ENCODE measurements at places on chromosomes 11 and 22.

DNA sequence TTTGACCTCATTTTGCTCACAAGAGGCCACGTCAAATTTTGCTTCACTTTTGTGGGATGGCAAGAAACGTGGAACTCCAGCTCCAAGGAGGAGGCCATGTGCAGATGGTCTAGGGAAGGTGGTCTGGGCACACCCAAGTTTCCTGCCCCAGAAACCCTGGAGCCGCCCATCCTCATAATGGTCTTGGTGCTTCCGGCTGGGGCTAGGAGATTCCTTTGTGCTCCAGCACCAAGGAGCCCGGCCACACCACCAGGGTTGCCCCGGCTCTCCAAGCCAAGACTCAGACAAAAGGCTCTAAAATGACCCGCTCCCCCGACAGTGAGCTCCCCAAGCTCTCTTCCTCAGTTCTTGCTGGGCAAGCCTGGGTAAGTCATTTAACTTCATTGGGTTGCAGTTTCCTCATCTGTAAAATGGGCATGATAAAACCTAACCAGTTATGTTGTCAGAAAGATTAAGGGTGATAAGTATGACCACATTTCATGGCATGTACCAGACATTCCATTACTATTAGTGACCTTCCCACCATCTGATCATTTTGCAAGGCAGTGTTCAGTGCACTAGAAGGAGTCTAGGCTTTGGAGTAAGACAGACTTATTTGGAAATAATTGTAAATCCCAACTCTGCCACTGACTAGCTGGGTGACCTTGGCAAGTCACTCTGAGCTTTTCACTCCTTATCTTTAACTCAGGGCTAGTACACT, 23.3 kb downstream of the DKK3 start:
- DNase-seq, result no peak

- DNase-seq, result no peak
Measured at GRCh38 chr11:113189909-113190667, 124.3 kb upstream of the TTC12 start.

DNA sequence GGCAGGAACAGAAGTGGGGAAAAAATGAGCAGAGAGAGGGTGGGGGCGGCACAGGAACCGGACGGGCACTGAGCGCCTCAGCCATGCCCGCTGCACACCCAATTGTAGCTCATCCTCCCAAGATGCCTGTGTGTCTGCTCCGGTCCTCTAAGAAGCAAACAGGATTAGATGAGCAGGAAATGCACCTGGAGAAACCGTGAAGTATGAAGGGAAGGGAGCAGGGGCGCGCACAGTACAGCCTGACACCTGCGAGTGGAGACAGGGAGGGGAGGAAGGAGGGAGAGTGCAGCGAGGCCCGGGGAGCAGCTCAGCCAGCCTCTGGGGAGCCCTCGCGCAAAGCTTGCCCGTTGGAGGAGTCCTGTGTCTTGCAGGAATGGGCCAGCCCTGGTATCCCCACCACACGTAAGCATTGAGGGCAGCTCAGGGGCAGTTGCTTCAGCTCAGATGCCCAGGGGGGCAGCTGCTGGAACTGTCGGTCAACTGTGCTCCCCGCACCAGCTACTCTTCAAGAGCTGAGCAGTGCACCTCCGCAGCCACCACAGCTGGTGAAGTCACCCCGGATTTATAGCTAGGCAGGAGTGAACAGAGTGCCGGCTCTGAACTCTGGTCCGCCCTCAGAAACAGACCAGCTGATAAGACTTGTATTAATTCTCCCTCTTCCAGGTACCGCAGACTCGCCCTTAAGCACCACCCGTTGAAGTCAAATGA, 7.0 kb downstream of the DNAJB13 start:
- no peak for DNase-seq

DNA sequence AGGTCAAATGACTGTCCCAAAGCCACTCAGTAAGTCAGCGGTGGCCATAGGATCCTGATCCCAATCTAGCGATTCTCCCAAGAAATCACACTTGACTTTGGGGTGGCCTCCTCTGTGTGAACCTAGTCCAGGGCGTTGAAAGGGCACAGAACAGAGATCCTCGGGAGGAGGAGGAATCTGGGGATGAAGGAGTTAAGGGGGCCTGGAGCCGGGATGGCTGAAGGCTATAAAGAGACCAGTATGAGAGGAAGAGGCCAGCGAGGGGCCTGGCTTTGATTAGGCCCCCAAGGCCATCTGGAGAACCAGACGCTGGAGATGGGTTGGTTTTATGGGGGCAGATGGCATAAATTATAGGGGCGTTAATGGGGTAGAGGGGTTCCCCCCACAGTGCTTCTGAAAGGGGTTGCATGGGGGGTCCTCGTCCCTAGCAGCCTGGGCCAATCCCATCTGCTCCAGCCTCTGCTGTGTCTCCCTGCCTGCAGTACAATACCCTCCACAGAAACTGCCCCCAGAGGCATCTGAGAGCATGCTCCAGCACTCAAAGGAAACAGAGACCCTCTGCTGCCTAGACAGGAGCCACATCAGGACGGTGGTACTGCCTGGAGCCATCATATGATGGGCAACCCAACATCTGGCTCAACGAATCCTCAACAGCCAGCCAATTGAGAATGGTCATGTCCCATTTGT, 35.2 kb upstream of the TRIM29 start:
- DNase-seq, result no peak

- no peak for DNase-seq
Measured at GRCh38 chr22:31176923-31177322, 16.9 kb downstream of the RNF185 start.

DNA sequence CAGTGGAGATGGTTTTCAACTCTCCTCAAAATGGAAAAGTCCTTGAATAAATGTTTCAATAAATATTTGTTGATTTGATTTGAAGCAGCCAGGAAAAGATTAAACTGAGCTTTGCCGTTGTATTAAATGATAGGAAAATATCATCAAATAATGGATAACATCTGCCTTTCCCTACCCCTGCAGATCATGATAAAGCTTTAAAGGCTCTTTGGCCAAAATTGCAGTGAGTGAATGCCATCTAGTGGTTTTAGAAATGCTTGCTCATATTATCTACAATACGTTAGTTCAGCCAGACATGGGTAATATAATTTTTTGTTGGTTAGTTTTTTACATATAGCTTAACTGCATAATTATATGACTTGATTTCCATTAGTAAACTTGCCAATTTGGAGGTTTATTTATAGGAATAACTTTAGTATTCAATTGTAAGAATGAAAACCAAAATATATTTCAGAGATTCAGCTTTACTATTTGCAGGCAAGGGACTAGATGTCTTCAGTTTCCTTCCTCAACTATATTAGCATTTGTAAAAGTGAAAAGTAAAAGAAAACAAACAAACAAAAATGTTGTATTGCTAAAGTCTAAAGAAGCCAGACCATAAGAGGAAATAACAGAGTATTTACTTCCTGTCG, 159.2 kb downstream of the MSANTD4 start:
- no peak for DNase-seq

GRCh38 chr11:76783896-76784813, 999 bp downstream of the TSKU start:
- no peak for DNase-seq

DNA sequence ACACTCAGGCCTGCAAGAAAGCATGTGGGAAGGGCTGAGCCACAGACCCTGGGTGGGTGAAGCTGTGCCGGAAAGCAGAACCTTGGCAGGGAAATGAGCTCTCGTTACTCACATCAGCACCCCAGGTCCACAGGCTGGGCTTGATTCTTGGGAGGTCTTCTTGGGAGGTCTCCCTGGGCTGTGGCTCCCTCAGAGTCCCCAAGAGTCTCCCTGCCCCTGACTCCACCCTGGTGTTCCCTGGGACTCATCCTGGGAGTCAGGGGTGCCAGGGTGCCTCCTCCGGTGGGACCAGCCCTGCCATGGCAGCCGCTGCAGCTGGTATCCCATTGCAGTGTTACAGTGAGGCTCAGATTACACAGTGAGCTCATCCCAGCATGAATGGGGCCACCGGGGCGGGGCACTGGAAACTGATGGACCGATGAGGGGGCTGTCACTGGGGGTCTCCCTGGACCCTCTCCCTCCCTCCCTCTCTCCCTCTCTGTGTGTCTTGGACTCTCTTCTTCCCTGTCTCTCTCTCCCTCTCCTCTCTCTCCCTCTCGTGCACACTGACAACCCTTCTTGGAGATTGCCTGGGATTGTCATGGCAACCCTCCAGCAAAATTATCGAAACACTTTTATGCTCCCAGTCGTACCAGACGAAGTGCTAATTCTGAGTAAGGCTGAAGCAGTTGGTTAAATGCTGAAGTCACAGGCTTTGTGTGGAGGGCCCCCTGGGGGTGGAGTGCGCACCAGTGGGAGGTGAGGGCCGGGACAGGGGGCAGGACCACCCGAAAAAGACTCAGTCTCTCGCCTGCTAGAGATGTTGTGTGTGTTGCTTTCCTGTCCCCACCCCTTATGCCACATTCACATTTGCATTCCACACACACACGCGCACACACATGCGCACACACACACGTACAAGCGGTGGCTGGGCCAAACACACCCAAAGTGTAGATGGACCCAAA, 8.6 kb upstream of the C11orf96 start:
- no peak for DNase-seq

DNA sequence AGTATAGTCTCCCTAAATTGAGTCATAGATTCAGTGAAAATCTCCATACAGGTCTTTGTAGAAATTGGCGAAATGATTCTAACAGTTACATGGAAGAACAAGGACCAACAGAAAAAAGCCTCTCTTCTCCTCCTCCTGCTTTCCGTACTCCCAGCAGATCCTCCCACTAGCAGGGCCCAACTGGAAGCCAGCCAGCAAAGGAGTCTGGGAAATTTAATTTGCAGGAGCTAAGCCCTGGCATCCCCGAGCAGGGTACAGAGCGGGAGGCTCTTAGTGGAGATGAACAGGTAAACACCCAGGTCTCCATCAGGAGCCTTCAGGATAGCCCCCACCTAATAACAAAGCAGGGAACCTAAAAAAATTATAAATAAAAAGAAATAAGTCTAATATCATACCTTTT, 1473.8 kb downstream of the TBC1D22A start:
- no peak for DNase-seq

GRCh38 chr11:110069158-110069737, 23.9 kb upstream of the ZC3H12C start:
- no peak for DNase-seq

DNA sequence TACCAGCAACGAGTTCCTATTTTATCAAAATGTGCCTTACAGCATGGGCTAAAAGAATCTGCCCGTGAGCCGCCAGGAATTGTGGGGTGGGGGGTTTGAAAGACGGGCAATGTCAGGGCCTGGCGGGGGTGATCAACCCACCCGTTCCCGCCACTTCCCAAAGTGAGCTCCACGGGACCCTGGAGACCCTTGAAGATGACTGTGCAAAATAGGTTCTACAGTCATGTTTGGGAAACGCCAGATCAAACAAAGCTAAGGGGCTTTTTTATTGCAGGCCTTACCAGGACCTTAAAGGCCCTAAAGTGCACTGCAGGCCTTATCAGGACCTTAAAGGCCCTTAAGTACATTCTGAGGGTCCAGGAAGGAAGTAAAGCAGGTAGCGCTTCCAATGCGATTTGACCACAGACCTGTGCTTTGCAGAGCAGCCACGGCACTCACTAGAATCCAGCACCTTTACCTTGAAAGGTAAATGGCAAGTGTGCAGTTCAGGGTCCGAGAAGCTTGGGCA, 404.1 kb downstream of the SHANK2 start:
- DNase-seq, result no peak

DNA sequence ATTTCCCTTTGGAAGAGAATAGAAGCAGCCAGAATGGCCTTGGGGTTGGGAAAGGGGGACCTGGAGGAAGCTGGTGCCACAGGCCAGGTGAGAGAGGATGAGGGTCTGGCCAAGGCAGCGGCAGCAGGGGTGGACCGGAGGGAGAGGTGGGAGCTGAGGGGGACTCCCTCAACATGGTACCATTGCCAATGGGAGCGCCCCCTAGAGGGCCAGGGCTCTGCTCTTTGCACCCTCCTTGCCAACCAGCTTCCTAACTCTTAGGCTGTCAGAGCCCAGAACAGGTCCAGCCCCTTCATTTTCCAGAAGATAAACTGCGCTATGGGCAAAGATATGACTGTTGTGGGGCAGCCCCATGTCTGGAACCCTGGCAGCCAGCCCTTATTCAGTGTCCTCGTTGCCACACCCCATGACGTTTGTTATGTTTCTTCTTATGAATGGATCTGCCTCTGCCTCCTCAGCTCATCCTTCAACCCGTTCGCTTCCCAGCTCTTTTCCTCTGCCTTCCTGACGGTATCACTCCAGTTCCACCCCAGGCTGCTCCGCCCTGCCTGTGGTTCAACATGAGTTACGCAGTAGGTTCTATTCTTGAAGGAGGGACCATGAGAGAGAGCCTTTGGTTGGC, 185.2 kb downstream of the GRIK4 start:
- no peak for DNase-seq

DNA sequence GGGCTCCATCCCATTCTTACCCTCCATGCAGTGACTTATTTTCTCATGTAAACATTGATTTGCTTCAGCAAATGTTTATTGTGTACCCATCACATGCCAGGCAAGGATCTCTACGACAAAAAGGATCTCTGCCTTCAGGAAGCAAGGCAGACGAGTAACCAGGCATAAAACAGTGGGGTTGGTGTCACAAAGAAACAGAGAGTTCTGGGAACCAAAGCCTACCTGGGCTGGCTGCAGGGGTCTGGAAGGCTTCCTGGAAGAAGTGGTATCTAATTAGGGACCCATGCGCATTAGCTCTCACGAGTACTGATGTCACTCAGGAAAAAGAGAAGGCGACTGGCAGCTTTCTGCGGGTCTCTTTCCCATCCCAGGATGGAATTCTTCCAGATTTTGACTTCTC, 44.5 kb downstream of the KIAA1671 start:
- no peak for DNase-seq

GRCh38 chr11:17129003-17129402, 51.5 kb upstream of the RPS13 start:
- no peak for DNase-seq

DNA sequence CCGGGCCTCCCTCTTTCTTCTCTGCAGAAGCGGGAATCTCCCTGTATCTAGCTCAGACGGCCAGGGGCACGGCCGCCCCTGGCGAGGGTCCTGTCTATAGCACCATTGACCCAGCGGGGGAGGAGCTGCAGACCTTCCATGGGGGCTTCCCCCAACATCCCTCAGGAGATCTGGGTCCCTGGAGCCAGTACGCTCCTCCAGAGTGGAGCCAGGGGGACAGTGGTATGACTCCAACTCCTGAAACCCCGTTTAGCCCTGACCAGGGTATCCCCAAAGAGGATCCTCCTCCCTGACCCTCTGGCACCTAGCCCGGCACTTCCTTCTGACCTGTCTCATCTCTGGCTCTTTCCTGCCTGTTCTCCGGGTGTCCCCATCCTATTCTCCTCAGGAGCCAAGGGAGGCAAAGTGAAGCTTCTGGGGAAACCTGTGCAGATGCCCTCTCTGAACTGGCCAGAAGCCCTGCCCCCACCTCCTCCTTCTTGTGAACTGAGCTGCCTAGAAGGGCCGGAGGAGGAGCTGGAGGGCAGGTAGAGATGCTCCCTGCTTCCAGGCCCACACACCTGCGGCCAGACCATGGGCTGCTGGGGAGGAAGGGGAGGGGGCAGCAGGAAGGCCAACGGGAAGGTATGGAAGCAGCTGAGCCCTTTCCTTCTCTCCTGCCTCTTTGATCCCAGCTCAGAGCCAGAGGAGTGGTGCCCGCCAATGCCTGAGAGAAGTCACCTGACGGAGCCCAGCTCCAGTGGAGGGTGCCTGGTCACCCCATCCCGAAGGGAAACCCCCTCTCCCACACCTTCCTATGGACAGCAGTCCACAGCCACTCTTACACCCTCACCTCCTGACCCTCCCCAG, 12.9 kb downstream of the ROBO3 start:
- DNase-seq, result no peak
